ENCODE measurements at places on chromosomes 12 and 14.

DNA sequence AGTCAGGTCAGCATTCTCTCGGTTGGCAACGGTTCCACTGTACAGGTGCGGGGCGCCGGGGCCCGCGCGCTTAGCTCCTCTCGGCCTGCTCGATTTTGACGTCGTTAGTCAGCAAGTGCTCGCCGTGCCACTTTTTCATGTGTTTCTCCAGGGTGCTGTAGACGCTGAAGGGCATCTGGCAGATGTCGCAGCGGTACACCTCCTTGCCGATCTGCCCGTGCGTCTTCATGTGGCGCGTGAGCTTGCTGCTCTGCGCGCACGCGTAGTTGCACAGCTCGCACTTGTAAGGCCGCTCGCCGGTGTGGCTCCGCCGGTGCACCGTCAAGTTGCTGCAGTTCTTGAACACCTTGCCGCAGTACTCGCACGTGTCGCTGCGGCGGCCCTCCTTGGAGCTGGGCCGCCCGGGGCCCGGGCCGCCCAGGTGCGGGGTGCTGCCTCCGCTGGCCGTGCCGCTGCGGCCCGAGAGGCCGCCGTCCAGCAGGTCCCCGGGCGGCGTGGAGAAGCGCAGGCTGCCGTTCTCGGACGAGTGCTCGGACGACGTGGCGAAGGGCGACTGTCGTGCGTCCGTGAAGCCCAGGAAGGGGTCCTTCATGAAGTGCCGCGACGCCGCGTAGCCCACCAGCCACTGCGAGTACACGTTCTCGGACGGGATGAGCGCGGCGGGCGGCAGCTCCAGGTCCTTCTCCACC lies 97.8 kb downstream of the BCL11B start:
- DNase-seq: no peak

GRCh38 chr12:42125388-42125767 lies 19.3 kb downstream of the GXYLT1 start:
- no peak for DNase-seq

DNA sequence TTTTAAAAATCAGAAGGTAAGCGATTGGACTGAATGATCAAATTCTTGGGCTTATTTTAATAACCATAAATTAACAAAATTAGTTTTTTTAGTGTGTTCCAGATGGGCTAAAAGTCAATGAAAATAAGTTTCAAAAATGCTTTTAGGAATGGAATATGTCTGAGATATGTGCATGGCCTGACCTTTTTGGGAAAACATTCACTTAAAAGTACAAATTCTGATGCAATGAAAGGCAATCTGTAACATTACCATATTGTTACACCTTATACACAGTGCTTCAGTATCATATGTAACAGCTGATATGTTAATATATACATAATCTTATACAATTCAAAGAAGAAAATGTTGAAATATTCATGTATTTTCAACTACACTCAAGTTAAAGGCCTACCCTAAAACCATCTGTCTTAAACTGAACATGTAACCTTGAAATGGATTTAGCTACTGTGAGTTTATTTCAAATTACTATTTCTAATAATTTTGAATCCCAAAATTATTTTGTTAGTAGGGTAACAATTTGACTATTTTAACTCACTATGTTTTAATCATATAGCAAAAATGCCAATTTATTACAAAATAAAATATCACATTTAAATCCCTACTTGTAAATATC lies 84.8 kb downstream of the EEA1 start:
- no peak for DNase-seq

DNA sequence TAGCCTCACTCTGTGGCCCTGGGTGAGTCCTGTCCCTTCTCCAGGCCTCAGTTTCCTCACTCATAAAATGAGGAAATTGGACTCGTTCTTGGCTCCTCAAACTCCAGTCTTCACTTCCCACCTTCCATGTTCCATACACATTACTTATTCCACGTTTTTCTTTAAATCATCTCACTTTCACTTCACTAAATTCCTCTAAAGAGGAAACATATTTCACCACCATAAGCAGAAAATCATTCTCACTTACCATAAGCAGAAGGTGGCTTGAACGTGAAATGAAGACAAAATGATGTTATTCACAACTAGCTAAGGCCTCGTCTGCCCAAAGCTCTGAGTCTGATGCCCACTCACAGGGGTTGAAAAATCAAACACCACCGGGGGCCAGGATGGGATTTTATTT lies 278.3 kb downstream of the ADGRD1 start:
- no peak for DNase-seq

DNA sequence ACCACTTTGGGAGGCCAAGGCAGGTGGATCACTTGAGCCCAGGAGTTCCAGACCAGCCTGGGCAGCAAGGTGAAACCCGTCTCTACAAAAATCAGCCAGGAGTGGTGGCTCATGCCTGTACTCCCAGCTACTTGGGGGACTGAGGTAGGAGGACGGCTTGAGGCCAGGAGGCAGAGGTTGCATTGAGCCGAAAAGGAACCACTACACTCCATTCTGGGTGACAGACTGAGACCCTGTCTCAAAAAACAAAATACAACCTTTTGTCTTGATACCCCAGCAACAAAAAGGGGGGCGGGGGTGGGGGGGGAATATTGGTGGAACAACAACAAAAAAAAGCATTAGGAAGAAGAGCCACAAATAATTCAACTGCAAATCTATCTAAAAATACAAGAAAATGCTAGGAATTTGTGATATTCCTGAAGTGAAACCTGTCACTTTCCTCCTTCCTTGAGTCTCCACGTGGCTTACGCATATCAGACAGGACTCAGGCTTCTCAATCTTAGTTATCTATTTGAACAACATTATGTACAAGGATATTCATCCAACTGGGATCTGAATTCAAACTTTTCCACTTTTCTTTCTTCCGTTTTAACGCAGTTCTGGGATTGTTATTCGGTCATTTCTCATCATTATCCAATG lies 1.3 kb downstream of the R3HDM2 start:
- no peak for DNase-seq

DNA sequence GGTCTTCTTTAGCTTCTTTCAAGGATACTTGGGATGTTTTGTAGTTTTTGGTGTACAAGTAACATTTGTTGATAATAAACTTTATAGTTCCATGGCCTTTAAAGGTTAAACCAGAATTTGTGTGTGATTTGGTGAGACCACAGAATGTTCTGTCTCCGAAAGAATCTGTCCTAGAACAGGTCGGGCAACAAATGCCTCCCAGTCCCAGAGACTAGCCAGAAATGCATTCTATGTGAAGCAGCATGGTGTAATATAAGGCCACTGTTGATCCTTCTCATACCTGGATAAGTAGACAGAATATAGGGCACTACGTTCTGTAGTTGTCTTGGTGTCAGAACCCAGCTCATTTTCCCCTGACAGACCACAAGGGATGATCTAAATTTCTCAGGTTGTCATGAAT lies 10.0 kb downstream of the STYK1 start:
- DNase-seq: no peak

Measured in right renal cortex interstitium (tissue), 3 donors.